ENCODE measurements at places on chromosomes 13 and 19.
A peak's percentile ranks its signal among the peaks of the same experiment; 100 is the strongest.

- DNase-seq = no peak
Measured at GRCh38 chr19:16033721-16034120, 42.6 kb upstream of the TPM4 start.

GRCh38 chr13:20128459-20128931 lies 32.4 kb downstream of the GJA3 start:
- DNase-seq = peak; percentile 41

GRCh38 chr19:52248241-52248640 lies 21.1 kb upstream of the ZNF766 start:
- no peak for DNase-seq

- DNase-seq = no peak
Measured at GRCh38 chr19:5983367-5983955, 5.5 kb upstream of the RANBP3 start.

DNA sequence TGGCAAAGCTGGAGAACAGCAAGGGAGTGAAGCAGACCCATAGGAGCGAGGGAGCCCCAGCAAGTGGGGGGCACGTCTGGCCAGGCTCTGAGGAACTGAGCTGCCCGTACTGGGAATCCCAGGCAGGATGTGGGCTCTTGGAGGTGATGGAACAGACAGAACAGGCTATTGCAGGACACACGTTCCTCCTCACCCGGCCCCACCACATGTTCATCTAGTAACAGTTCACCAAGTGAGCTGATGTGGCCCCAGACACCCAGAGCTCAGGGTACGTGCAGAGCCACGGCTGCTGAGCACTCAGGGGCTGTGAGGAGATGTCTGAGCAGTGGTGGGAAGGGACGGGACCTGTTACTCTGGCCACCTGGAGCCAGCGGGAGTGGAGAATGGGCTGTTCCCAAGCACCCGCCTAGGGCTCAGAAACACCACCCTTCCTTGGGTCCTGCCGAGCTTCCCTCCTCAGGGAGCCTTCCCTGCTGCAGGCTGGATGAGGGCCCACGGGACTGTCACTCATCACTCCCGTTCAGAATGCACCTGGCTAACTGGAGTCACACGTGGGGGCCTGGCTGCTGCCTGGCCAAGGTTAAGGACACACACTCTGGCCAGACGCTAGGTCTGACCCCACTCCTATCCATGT lies 18.4 kb downstream of the ELL start:
- no peak for DNase-seq
